Stimulated activated CD8-positive, alpha-beta memory T cell treated with anti-CD3 and anti-CD28 coated beads, Interleukin-7, amount 100 ng/mL, for 1 hour (primary cell): ENCODE measurements at places on chromosomes 2 and 18.

DNA sequence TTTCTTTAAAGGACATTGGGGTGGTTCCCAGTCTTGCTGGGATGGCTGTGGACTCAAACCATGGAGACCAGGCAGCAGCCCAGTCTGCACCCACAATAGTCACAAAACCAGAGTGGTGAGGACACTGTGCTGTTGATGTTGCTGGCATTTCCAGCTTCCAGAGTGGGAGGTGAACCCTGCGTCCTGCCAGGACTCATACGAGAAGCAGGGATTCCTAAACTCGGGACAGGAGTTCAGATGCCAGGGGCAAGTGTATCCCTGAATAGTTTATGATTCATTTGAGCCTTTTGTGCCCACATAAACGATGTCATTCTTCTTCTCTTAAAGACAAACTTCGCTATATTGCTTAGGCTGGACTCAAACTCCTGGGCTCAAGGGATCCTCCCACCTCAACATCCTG lies 62.8 kb downstream of the TCF7L1 start:
- no peak for DNase-seq

DNA sequence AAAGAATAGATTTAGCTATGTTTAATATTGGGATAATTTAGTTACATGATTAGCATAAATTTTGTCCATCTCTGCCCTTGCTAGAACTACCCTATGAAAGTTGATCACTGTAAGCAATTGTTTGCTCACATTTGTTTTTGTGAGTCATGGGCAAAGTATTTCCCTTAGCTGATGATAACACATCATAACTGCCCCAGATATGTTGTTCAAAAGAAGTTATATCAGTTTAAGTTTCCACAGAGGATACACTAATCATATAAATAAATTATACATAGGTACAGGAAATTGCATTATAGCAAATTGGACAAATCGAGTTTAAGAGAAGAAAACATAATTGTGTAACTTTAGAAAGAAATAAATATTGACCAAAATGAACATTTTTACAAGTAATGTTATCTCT lies 223.2 kb upstream of the PIK3C3 start:
- no peak for DNase-seq

DNA sequence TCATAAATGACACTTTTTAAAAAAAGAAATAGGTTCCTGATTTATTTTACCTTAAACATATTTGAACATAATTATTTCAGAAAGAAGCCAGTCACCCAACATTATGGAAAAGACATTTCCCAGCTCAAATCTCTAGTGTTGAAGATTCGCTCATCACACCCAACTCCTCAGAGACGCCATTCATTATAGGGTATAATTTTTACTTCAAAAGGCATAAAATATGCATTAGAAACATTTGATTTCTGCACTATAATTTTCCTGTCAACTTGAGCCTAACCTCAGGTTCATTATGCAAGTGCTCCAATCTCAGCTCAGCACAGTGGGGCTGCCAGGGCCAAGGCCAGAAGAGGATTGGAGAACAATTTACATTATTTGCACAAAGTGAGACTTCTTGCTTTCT lies 58.8 kb upstream of the TTN start:
- no peak for DNase-seq

DNA sequence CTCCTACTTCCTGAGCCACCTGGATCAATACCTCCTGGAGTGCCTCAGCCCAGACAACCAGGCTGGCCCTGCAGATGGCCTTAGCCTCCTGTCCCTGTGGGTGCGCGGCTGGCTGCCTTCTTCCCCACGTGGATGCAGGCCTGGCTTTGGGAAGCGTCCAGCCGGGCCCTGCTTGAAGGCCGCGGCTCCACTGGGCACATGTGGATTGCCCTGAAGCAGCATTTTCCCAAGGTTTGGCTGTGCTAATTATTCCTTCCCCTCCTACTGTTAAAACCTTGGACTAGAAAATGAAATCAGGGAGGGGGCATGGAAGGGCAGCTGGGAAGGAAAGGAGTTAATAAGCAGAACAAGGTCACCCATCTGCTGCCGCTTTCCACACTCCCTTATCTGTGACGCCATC lies 143.0 kb upstream of the GATA6 start:
- no peak for DNase-seq

DNA sequence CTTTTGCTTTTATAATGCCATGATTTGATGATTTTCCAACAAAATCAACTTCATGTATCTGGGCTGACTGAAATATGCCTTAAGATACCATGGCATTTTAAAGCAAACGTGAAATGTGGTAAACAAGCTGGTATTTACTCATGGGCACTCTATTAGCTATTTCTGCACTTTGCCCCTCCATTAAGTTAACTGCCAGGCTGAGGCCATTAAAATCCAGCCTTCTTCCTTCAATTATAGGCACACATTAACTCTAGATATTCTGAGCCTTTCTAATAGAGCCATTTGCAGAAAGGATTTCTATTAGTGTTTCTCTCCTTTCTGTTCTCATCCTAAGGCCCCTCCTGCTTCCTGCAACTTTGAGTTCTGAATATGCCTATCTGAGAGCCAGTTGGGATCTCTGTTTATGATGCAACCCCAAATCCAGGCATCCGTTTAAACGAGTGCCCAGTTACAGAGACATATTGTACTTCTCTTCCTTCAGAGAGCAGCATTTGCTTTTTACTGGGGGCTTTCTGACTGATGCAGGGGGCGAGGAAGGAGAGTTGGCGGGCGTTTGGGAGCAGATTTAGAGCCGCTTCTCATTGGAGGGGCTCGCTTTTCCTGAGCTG lies 1.6 kb upstream of the KCNJ3 start:
- DNase-seq = no peak

DNA sequence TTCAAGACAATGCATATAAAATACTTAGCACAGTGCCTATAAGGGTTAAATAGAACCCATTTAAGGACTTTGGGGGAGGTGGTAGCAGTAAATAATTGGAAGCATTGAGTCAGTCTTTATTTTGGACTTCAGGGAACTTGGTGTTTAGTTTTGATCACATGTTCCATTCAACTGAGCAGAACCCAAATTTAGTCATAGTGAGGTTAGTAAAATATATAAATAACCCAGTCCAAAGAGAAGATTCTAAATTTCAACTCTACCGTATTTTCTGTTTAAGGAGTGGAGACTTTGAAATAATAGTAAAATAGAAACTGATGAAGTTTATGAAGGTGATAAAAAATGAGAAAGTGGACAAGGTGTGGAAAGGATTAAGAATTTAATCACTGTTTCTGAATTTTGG lies 19.7 kb downstream of the TWSG1 start:
- DNase-seq = no peak

- no peak for DNase-seq
These were observed 32.1 kb downstream of the GDF7 start for GRCh38 chr2:20698916-20699613.

DNA sequence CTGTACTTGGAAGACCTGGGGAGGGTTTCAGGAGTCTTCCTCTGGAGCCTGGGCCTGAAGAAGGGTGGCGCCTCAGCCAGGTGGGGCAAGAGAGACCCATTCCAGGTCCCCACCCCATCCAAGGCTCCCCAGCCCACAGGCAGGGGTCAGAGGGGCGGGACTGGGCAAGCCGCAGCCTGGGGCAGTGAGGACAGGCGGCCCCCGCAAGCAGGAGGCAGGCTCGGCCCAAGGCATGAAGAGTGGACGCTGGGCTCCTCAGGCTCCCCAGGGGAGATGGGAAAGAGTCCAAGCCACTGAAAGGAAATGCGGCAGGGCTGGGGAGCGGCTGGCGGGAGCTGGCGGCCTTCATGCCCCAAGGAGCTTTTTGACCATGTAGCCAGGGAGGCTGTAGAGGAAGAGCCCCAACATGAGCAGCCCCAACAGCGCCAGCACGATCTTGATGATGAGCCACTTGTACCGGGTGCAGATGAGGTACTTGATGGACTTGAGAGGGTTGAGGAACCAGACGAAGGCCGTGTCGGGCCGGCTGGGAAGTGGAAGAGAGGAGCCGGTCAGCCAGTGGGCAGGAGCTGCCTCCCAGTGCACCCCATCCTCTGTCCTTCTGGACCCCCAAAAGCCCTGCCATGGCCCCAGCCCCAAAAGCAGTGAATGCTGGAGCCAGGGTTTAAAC lies 20.1 kb downstream of the OTOF start:
- no peak for DNase-seq

DNA sequence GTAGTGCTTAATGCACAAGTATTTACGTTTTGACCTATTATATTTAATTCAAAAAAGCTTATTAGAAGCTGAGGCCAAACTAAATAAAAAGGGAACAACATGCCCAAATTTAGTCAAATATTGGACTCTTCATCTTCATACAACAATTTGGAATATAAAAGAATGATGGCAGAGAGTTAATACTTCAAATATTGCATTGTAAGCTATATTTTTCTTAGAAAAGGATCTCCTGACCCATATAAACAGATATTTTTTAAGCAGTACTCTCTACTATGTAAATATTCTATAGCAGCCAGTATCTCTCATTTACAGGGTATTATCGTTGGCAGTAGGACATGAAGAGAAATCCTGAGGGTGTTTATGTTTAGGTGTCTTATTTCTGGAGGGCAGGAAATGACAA lies 531.2 kb downstream of the NYAP2 start:
- no peak for DNase-seq

DNA sequence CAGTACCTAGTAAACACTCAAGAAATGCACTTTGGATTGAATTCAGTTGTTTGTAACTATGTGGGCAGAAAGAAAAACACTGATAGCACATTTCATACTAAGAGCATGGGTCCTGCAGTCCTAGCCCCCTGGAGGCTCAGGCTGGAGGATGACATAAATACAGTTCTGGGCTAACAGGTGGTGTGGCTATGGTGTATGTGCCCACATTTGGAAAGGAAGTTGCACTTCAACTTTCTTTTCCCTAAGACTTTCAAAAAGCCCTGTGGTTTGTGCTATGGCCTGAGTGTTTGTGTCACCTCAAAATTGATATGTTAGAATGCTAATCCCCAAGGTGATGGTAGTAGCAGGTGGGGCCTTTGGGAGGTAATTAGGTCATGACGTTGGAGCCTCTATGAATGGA lies 218.2 kb downstream of the CDCA7 start:
- DNase-seq = no peak

- DNase-seq = no peak
These were observed 4.6 kb upstream of the LAMA3 start for GRCh38 chr18:23684515-23685197.

- no peak for DNase-seq
These were observed 188.6 kb downstream of the SH3RF3 start for GRCh38 chr2:109317471-109318095.

- no peak for DNase-seq
These were observed 16.0 kb downstream of the RAMP1 start for GRCh38 chr2:237875256-237876060.

GRCh38 chr2:60516383-60516811 lies 37.1 kb downstream of the BCL11A start:
- DNase-seq = no peak

DNA sequence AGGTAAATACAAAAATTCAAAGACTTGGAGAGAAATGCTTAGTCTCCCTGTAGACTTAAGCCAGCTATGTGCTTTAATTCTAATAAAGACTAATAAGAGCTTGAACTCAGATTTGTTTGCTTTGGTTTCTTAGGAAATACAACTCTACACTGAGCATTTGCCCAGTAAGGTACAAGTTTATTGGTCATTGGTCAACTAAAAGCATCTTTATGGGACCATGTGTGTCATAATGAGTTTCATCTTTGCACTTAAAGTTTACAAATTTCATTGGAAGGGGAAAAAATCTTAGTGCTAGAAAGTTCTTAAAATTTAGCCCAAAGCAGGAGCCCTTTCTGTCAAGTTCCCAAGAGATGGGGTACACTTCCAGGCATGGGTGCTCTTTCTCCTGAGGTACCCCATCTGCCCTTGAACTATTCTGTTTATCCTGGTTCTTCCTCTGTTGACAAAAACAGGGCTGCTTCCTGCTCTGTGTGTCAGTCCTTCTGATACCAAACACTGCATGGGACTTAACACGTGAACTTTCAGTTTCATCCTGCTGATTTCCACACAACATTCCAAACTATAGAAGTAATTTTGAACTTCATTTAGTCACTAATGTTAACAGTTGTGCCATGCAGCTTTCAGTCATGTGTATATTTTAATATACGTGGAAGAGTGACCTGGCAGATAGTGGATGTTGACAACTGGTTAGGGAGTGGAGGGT lies 200.2 kb downstream of the TPGS2 start:
- no peak for DNase-seq

DNA sequence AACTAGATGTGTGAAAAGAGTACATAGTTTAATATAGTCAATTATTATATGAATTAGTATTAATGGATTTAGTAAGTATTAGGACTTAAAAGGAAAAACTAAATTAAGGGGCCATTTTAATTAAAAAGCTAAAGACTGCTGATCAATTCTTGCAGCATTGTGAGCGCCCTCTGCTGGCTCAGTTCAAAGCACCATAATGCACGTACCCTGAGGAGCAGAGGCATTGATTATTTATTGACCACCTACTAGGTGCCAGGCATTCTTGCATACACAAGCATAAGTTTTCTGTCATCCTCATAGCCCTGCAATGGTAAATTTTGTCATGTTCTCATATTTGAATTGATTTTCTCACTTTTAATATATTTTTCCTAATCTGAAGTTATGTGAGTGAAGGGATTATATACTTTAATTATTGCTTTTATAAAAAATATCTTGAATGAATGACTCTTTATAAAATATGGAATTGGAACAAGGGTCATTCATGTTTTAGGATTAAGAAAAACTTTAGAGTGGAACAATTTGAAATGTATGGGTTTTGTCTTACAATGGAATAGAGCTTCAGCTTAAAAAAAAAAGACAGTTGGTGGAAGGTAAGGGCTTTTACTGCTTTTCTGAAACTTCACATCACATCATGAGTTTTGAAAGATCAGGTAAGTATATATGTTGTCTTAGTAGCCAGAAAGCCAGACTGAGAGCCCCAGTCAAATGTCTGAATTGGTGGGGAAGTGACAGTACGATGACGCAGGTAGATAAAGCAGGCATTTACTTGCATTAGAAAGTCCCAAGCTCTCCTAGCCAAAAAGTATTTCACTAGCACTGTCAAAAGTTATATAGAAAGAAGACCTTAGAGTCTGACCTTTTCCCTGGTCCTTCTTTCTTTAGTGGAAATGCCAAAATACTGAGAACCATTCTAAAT lies 9.7 kb downstream of the ITGA4 start:
- DNase-seq = peak; percentile 32
